ENCODE measurements at places on chromosomes 12 and 14.

DNA sequence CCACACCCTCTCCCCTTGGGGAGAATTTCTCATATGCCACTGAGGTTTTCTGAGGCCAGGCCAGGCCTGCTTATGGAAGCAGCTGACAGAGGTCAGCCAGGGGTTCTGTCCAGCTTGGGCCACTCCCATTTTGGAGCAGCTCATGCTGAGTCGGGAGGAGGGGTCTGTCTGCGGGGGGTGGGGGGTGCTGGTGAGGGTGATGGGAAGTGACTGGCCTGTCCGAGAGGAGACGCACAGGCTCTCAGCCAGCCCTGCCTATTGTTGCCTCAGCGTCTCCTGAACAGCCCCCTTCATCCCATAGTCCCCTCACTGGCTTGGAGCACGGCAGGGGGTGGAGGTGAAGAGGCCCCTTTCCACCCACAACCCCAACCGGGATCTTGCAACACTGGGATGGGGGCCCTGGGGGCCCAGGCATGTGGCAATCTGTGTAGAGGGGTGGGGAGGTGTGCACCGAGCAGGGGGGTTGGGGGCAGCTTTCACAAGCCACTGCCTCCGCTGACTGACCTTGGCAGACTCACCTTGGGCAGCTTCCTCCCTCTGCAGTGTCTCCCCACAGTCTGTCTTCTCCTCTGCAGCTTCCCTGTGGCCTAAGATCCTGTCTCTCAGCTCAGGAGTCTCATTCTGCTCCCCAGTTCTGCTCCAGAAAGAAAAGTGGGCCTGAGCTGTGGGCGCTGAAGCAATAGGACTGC is 5.5 kb downstream of the CEBPE start:
- no peak overlapping the region for H3K4me3 ChIP-seq
- no peak for DNase-seq
- H3K36me3 ChIP-seq: no peaks in the 10 kb centered on the region
- H3K27ac ChIP-seq: no peak overlapping the region
- no peaks in the 10 kb centered on the region for H3K27me3 ChIP-seq

- H3K27ac ChIP-seq: no peak overlapping the region
- no peaks in the 10 kb centered on the region for H3K27me3 ChIP-seq
- peaks cover 18% of the 10 kb centered on the region for H3K4me1 ChIP-seq
- no peak for DNase-seq
- no peak overlapping the region for H3K4me3 ChIP-seq
Observed at GRCh38 chr12:76417116-76417515, 68.9 kb upstream of the BBS10 start.

GRCh38 chr12:48818831-48819590 is 715 bp downstream of the CACNB3 start:
- peaks cover 28% of the 10 kb centered on the region for H3K4me1 ChIP-seq
- H3K4me3 ChIP-seq: peak overlapping the region; percentile 67
- H3K27ac ChIP-seq: no peak overlapping the region
- peak; percentile 45 for DNase-seq

- no peaks in the 10 kb centered on the region for H3K36me3 ChIP-seq
- H3K27ac ChIP-seq: no peak overlapping the region
- no peaks in the 10 kb centered on the region for H3K4me1 ChIP-seq
- H3K4me3 ChIP-seq: no peak overlapping the region
- DNase-seq: no peak
- peaks cover 4% of the 10 kb centered on the region for H3K27me3 ChIP-seq
Observed at GRCh38 chr12:98869886-98870503, 224.9 kb downstream of the APAF1 start.

DNA sequence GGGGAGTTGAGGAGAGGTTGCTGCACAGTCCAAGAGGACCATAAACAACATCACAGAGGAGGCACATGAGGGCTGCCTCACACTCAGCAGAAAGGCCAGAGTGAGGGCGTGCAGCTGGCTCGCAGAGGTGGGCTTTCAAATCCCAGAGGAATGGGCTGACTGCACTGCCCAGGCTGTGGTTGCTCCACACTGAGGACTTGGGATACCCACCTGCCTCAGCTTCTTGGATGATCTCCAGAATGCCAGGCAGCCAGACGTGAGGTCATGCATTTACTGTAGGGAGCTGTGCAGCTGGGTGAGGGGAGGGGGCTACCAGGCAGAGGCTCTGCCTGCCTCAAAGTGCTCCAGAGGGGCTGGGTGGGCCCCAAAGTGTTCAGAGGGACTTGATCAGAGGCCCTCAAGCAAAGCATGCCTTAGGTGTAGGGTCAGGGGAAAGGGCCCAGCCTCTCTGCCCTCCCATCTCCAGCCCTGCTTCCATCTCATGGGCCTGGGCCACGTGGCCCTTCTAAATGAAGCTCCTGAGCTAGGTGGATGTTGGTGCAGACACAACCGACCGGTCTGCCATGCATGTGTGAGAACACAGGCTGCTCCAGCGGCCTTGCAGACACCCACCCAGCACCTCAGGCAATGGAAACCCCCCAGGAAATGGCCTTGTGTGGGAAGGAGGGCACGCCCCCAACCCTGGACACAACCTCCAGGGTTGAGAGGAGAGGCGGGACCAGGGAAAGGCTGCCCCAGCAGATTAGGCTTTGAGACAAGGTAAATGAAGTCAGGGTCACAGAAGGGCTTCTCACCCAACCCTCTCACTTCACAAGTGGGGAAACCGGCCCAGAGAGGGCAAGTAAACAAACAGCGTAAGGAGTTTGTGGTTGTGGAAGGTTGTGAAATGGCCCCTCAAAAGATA is 90.8 kb downstream of the NTF3 start:
- H3K4me1 ChIP-seq: no peaks in the 10 kb centered on the region
- H3K27ac ChIP-seq: no peak overlapping the region
- DNase-seq: no peak
- no peaks in the 10 kb centered on the region for H3K36me3 ChIP-seq
- no peaks in the 10 kb centered on the region for H3K27me3 ChIP-seq
- no peak overlapping the region for H3K4me3 ChIP-seq

DNA sequence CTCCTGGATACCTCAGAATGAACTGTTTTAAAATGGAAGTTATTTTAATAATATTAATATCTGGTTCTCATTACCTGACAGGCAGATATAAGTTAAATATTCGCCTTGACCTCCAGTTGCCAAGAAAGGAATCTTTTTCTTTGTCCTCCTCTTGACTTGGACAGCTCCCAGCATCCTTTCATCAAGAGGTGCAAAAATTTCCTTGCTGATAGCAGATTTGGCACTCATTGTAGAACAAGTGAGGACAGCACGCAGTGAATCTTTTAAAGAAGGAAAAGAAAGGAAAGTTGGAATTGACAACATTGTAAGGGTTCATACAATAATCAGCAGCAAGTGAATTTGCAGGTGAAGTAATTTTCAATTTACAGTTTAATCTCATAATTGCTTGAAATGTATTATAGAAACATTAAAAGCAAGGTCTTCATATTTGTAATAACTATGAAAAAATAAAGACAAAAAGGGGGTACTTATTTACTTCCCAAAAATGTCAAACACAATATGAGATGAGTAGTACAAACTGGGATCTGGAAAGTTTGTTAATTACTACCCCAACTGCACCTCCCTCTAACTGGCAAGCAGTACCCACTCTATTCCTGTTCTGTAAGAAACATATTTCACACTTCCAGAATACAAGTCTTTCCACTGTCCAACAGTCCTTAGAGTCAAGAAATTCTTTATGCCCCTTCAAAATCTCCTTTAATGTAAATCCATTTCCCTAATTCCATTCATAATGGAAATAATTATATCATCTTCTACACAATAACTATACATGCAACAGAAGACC is 75.2 kb downstream of the STXBP6 start:
- DNase-seq: no peak
- no peaks in the 10 kb centered on the region for H3K4me1 ChIP-seq
- peaks cover 6% of the 10 kb centered on the region for H3K27me3 ChIP-seq
- H3K36me3 ChIP-seq: no peaks in the 10 kb centered on the region
- H3K27ac ChIP-seq: no peak overlapping the region

- DNase-seq: peak; percentile 4
- H3K27ac ChIP-seq: peak overlapping the region; percentile 49
- peaks cover 25% of the 10 kb centered on the region for H3K4me1 ChIP-seq
- no peaks in the 10 kb centered on the region for H3K27me3 ChIP-seq
- no peak overlapping the region for H3K4me3 ChIP-seq
- peaks cover 7% of the 10 kb centered on the region for H3K36me3 ChIP-seq
Observed at GRCh38 chr14:32102152-32102787, 25.2 kb downstream of the ARHGAP5 start.

DNA sequence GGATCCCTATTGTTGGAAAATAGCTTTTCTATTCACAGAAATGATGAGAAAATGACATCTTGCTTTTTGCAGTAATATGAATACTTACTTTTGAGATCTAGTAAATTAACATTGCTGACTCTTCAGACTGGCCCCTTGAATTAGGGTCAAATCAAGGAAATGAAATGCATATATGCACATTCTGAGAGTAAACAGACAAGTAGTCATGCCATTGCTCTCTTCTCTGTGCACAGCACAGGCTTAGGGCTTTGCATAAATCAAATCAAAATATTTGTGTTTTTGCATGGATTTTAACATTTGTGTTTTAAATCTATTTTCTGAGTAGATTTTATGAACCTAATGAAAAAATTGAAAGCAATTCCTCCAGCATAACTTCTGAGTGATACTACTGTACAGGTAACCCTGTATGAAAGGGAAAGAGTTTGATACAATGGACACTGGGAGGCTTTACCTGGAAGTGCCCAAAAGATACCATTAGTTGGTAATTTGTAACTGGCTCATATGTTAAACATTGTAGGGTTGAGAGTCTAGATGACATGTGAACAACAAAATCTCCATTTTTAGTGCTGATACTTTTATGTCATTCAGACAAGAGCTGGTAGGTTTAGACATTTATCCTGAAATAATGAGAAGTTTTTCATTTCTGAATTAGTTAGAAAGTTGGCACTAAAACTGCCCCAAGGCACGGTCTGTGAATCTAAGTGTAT is 280.2 kb upstream of the FBXO33 start:
- no peaks in the 10 kb centered on the region for H3K36me3 ChIP-seq
- H3K27ac ChIP-seq: no peak overlapping the region
- no peaks in the 10 kb centered on the region for H3K4me1 ChIP-seq
- no peak for DNase-seq

GRCh38 chr12:25896981-25897380 is 61.5 kb upstream of the RASSF8 start:
- no peaks in the 10 kb centered on the region for H3K4me1 ChIP-seq
- H3K27me3 ChIP-seq: no peaks in the 10 kb centered on the region
- H3K27ac ChIP-seq: no peak overlapping the region
- no peak overlapping the region for H3K4me3 ChIP-seq

- DNase-seq: no peak
- H3K4me3 ChIP-seq: no peak overlapping the region
- no peaks in the 10 kb centered on the region for H3K27me3 ChIP-seq
- H3K36me3 ChIP-seq: peaks cover 50% of the 10 kb centered on the region
- peaks cover 33% of the 10 kb centered on the region for H3K4me1 ChIP-seq
- H3K27ac ChIP-seq: no peak overlapping the region
Observed at GRCh38 chr12:63782466-63782865, 2.8 kb downstream of the RXYLT1 start.

DNA sequence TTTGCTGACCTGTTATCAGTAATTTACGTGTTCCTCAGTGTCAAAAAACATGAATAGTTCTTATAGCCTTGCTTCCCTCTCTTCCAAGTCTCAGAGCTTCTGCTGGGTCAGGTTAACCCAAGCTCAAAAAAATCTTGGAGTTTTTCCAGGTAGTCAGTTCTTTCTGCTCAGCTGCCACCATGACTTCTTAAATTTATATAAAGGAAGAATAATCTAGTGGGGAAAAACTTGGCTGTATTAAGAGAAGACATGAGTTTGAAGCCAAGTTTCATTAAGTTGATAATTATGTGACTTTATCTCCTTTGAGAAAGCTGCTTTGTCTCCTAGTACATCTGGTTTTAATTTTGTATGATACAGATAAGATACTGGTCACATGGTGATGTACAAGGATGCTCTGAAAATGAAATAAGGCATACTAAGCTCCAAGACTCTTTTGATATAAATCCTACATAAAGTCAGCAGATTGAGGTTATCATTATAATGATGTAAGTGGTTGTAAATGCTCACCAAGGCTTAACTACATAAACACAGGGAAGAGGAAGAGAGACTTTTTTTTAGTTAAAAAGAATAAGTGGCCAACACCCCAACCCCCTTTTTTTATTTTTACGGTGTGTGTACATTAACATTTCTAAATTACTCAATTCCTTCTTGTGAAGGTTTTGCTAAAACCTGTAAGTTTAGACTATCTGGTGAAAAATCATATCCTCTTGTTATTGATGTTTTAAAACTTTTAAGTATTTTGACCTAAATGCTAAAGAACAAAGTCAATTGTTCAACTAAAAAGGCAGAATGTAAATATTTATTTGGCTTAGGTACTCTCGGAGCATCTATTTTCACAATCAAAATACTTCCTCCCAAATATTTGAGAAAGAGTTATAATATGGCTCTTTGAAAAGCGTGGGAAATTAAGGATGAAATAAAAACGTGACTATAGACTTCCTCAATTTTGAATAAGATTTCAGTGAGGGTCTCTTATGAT is 84.1 kb upstream of the SLC38A2 start:
- H3K27ac ChIP-seq: peak overlapping the region; percentile 67
- no peak for DNase-seq
- peaks cover 70% of the 10 kb centered on the region for H3K4me1 ChIP-seq

DNA sequence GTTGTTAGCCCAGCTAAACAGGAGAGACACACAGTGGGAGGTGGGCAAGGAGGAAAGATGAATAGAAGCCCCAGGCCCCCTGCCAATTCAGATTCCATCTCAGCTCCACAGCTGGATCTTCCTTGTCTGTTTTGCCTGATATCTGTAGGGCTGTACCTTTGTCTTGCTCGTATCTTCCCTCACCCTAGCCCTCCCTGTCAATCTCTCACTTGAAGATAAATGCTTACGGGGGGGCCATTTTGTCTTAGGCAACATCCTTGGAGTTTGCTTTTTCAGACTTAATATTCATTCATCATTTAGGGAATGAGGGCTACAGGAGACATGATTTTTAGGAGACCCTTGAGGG is 2.4 kb downstream of the KIF5A start:
- H3K27ac ChIP-seq: no peak overlapping the region
- no peak for DNase-seq
- peaks cover 17% of the 10 kb centered on the region for H3K4me1 ChIP-seq

- no peak overlapping the region for H3K4me3 ChIP-seq
- no peaks in the 10 kb centered on the region for H3K36me3 ChIP-seq
- no peaks in the 10 kb centered on the region for H3K4me1 ChIP-seq
- no peak for DNase-seq
- H3K27me3 ChIP-seq: no peaks in the 10 kb centered on the region
Observed at GRCh38 chr12:78009031-78009430, 178.3 kb downstream of the NAV3 start.

GRCh38 chr14:23376482-23377197 is at the start of gene CMTM5:
Gene CMTM5 (plus strand): TSS chr14:23377046. CDS start chr14:23377252, 206 bp downstream.
- no peak within 1 kb of the TSS for H3K27ac ChIP-seq
- no peaks in the 10 kb centered on the region for H3K36me3 ChIP-seq
- H3K4me1 ChIP-seq: no peaks in the 10 kb centered on the region

- H3K27me3 ChIP-seq: peaks cover 4% of the 10 kb centered on the region
- H3K4me3 ChIP-seq: peak within 1 kb of the TSS; percentile 75
- H3K27ac ChIP-seq: no peak within 1 kb of the TSS
Observed at GRCh38 chr12:57549909-57550640, at the start of gene KIF5A. Gene KIF5A (plus strand): TSS chr12:57550044. CDS start chr12:57550272, 228 bp downstream.

GRCh38 chr12:93860668-93861373 is 183.6 kb downstream of the CRADD start:
- peaks cover 12% of the 10 kb centered on the region for H3K36me3 ChIP-seq
- H3K4me1 ChIP-seq: peaks cover 8% of the 10 kb centered on the region
- H3K27me3 ChIP-seq: no peaks in the 10 kb centered on the region
- H3K4me3 ChIP-seq: no peak overlapping the region
- H3K27ac ChIP-seq: peak overlapping the region; percentile 53

Measured in activated CD8-positive, alpha-beta T cell treated with anti-CD3 and anti-CD28 coated beads for 36 hours (primary cell).